ENCODE measurements at places on chromosomes 3 and 15. TPM values are rescaled to one million over a fixed set of nuclear protein-coding genes. Genes with fewer than 3 reads are reported as not detected.

GRCh38 chr15:96893159-96893906 lies 562.8 kb downstream of the NR2F2 start:
- DNase-seq = no peak

- DNase-seq = no peak
These were observed 99.8 kb downstream of the MEGF11 start for GRCh38 chr15:66153549-66154415.

GRCh38 chr3:29138171-29138570 lies 142.7 kb upstream of the RBMS3 start:
- no peak for DNase-seq

CCR3 gene
- total RNA-seq = not detected

TEX9 gene
- total RNA-seq = 2.4 TPM

GRCh38 chr15:62999923-63000561 lies 42.5 kb upstream of the TPM1 start:
- DNase-seq = no peak

- no peak for DNase-seq
These were observed 93.2 kb downstream of the MAGI1 start for GRCh38 chr3:65945480-65945879.

CHRNB4 gene
- total RNA-seq = not detected

GRCh38 chr3:98968824-98969223 lies 67.3 kb upstream of the DCBLD2 start:
- DNase-seq = no peak

DNA sequence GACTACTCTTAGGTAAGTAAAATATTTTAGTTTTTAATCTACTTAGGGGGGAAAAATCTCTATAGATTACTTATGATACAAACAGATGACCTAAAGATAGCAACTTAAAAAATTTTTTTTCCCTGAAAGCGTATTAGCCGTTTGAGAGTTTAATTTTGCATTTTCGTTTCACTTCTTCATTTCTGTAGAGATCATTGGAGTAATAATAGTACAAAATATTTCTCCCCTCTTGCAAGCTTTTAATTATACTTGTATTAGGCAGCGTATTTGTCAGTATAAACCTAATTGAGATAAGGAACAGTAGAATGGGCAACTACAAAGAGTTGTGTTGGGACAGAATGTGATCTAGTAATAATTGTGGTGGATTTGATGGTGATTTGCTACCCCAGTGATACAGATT lies 10.3 kb downstream of the SKIL start:
- no peak for DNase-seq

SLC9C1 gene
- 0.29 TPM for total RNA-seq

MAP6D1 gene
- 1.4 TPM for total RNA-seq

SLC24A5 gene
- total RNA-seq = not detected

DNA sequence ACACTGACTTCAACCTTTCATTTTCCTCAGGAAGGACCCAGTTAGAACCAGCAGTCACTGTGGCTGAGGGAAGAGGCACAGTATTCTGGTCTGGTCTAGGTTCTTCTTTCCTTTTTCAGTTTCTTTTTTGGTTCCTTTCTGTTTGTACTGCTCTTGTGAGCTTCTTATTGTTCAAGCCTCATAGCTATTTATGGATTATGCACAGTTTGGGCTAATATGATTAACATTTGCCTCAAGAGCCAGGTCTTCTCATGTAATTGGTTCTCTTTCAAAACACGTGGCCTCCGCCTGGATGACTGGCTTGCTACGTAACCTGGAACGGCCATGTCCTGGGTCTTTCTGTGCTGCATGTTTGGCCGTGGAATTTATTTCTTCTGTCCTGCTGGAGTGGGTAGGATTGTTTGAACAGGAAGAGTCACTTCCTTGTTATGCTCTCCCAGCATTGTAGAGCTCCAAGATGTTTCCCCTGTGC lies 43.3 kb downstream of the RBMS3 start:
- DNase-seq = peak; percentile 84

TF gene
- 2.8 TPM for total RNA-seq

- no peak for DNase-seq
These were observed 564.7 kb downstream of the FOXP1 start for GRCh38 chr3:71018799-71019198.

THBS1 gene
- 585 TPM for total RNA-seq

DNA sequence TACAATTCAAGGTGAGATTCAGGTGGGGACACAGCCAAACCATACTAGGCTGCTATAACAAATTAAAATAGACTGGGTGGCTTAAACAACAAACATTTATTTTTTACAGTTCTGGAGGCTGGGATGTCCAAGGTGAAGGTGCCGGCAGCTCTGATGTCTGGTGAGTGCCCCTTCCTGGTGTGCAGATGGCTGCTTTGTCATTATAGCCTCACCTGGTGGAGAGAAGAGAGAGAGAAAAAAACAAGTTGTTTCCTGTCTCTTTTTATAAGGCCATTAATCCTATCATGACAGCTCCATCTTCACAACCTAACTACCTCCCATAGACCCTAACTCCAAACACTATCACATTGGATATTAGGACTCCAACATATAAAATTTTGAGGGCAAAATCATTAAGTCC lies 279.7 kb downstream of the ZIC1 start:
- no peak for DNase-seq

DNA sequence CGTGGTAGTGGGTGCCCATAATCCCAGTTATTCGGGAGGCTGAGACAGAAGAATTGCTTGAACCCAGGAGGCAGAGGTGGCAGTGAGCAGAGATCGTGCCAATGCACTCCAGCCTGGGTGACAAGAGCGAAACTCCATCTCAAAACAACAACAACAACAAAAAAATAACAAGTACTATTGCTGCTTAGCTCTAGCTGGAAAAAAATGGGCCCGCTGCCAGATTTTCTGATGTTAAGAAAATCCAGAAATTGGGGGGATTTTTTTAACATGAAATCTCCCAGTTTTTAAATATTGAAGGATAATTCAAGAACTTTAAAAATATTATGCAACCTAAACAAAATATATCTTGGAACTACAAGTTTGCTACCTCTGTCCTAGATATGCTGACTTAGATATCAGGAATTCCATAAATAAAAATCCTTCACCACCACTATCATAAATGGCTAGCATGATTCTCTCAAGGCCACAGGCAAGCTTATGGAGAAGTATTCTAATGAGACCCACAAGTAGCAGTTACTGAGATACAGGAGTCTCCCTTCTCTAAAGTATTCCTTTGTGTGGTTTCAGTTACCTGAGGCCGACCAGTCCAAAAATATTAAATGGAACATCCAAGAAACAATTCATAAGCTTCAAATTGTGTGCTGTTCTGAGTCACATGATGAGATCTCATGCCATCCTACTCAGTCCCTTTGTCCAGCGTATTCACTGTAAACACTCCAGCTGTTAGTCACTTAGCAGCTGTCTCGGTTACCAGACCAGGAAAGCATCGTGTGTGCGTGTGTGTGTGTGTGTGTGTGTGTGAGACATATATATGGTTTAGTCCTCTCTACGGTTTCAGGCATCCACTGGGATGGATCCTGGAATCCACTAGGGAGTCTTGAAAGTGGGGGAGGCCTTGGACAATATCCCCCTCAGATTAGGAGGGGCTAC lies 277.2 kb downstream of the TBL1XR1 start:
- DNase-seq = no peak

DNA sequence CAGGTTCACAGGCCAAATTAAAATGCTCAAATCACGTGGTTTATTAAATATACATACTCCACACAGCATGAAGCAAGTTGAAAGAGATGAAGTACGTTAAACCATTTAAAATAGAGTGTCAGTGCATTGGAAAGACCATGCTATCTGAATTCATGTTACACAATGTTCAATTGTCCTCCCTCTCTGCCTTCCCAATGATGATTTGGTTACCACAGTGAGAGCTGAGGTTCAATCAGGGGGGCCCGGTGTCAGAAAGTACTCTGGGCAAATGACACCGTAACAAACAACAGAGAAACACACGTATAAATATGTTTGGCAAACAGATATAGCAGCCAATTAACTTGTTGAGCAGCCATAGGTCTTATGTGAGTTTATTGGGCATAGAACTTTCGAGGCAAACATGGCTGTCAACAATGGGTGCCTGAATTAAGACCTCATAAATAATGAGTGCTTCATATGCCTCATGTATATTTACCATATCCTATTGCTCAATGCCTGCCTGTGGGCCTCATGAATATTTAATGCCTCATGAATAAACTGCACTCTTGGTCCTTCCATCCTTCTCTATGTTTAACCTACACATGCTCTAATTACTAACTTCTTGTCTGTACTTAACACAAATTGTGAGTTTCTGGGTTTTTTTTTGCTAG lies 641.5 kb downstream of the PLOD2 start:
- DNase-seq = no peak

- no peak for DNase-seq
These were observed 5.3 kb downstream of the CHST2 start for GRCh38 chr3:143124601-143125520.

TNIK gene
- 20.3 TPM for total RNA-seq

DNA sequence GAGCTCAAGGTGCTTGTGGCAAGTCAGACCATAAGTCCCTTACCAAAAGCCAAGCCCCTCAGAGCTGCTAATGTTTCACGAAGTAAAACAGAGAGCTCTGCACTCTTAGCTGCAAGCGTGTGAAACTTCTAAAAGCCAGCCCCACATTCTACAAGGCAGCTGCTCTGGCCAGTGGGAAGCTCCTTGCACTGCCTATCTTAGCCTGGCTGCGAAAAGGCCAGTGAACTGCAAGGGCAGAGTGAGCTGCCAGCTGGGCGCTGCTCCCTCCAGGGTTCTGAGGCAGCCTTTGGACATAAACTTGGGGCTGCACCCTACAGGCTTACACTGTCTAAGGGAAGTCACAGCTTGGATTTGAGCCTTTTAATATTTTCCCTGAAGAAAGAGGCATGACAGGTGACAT lies 2.2 kb upstream of the MUSTN1 start:
- DNase-seq = no peak

GRCh38 chr3:157906627-157907026 lies 199.6 kb downstream of the SHOX2 start:
- DNase-seq = no peak
